WERI-Rb-1 (cell line): ENCODE measurements at places on chromosomes 4 and X.
A peak's percentile ranks its signal among the peaks of the same experiment; 100 is the strongest.

GRCh38 chr4:90540536-90540935 is 413.3 kb downstream of the CCSER1 start:
- DNase-seq, result no peak

DNA sequence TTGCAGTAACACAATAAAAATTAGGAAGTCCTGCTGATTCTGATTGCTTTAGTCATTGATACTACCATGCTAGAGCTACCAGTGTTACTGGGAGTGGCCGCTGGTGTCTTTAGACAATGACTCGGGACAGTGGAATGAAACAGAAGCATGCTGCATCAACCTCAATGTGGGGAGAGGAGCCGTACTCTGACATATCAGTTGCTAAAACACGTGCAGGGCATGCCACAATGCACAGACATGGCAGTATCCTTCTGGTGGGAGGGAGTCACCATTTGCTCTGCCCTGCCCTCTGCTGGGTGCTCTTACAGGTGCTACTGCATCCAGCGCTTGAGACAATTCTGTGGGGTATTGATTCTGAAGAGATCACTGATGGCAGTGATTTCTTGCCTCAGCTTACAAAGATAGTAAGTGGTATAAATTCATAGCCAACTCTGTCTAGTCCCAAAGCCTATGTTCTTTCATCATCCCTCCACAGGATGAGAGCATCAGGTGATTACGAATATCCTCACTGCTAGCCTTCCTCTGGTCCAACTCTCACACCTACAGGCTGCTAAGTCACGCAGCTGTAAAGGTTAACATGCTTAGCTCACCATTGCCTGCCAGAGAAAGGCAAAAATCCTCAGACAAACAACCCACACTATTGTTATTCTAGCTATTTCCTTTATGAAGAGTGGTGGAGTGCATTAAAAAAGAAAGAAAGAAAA is 43.7 kb downstream of the NSG1 start:
- DNase-seq, result peak; percentile 82

DNA sequence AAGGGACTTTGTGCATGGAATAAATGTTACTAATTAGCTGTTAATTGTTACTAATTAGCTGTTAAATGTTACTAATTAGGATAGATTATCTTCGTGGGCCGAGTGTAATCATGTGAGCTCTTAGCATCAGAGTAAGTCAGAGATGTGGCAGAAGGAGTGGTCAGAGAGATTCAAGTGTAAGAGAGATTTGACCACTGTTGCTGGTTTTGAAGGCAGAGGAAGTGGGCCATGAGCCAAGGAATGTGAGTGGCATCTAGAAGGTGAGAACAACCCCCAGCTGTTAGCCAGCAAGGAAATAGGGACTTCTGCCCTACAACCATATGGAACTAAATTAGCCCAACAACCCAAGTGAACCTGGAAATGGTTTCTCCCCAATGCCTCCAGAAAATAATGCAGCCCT is 28.2 kb downstream of the ODAPH start:
- DNase-seq, result no peak

DNA sequence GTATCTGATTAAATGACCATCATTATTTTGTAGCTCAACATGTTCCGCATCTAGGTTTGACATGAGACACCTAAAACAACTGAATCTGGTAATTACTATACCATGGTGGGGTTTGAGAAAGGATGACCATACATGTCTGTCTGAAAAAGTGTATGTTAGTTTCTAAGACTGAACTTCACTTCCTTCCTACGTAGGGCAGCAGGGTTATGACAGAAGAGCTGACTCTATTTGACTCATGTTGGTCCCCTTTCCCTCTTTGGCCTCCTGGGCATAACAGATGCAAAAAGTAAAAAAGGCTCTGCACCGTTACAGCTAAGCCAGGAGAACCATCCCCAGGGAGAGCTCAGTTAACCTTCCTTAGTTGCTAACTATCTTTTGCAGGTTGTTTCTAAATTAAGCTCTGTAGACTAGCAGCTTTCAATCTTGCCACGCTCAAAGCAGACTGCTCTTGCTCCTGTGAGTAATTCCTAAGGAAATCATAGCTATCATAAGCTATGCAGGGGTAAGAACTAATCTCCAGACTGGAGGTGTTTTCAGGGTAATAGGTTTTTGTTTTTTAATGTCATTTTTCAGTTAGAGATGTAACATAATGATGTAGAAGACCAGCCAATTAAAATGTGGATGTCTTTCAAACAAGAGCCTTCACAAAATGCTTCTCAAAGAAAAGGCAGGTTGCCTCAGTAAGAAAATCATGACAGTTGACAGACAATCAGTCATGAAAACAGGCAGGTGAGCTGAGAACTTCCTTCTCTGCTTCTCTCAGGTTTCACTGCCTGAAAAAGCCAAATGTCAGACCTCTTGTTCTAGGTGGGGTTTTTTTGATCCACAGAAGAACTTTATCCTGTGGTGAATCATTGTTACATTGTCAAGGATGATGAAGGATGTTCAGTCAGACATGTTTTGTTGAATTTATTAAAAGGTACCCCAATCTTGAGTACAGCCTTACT is 66.9 kb upstream of the DAPP1 start:
- DNase-seq, result no peak

- DNase-seq, result no peak
Measured at GRCh38 chrX:149275836-149276235, 229.3 kb downstream of the IDS start.

GRCh38 chrX:109783701-109784079 is 50.6 kb upstream of the ACSL4 start:
- DNase-seq, result no peak
